ENCODE measurements at places on chromosomes 13 and 19.

GRCh38 chr13:80070024-80070703 is 270.8 kb downstream of the SPRY2 start:
- DNase-seq: no peak

- no peak for DNase-seq
Observed at GRCh38 chr13:50951366-50951765, 41.8 kb downstream of the RNASEH2B start.

DNA sequence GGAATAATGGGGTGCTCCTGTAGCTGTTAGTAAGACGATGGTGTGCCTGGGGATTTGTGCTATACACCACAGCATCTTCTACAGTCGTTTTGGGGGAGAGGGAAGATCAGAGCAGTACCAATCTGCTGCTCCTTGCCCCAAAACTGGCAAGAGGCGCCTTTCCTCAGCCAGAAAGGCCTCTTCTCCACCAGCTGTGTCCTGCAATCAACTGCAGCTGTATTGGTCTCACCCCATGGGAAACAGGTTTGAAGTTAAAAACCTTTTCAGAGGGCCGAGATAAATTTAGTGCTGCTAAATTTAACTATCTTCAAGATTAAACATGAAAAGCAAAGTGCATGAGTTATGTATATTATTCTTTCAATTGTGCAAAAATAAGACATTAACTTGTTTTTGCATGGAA is 1.2 kb upstream of the RNASEH2B start:
- DNase-seq: no peak

GRCh38 chr13:106678646-106679418 is 110.9 kb upstream of the ARGLU1 start:
- DNase-seq: no peak

GRCh38 chr13:80336776-80337287 is 4.1 kb downstream of the SPRY2 start:
- DNase-seq: no peak

DNA sequence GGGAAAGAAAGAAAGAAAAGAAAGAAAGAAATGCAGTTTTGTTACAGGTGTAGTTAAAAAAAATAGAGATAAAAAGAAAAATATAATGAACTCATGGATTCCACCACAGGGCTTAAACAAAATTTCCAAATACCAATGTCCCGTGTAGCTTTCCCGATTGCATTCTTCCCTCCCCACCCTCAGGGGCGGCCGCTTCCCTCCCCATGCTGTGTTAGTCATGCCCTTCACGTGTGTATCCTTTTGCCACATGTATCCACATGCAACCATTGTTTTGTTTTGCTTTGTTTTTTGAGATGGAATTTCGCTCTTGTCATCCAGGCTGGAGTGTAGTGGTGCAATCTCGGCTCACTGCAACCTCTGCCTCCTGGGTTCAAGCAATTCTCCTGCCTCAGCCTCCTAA is 3.6 kb upstream of the KMT5C start:
- DNase-seq: no peak

GRCh38 chr13:90305796-90306195 is 1041.7 kb upstream of the MIR17HG start:
- DNase-seq: no peak

DNA sequence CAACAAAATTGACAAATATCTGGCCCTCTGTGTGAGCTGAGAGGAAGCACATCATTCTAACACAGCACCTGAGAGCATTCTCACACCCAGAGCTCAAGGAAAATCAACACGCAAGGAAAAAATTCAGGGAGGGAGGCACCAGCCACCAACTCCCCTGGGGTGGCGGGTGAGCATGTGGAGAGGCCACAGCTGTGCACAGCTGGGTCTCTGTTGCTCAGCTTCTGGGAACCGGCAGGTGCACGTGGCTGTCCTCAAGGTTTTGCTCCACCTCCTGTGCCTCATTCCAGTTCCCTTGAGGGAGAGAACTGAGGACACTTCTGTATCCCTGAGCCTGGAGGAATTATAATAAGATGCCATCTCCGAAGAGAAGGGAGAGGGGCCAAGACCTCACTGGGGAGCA is 134.0 kb downstream of the USP12 start:
- DNase-seq: no peak

DNA sequence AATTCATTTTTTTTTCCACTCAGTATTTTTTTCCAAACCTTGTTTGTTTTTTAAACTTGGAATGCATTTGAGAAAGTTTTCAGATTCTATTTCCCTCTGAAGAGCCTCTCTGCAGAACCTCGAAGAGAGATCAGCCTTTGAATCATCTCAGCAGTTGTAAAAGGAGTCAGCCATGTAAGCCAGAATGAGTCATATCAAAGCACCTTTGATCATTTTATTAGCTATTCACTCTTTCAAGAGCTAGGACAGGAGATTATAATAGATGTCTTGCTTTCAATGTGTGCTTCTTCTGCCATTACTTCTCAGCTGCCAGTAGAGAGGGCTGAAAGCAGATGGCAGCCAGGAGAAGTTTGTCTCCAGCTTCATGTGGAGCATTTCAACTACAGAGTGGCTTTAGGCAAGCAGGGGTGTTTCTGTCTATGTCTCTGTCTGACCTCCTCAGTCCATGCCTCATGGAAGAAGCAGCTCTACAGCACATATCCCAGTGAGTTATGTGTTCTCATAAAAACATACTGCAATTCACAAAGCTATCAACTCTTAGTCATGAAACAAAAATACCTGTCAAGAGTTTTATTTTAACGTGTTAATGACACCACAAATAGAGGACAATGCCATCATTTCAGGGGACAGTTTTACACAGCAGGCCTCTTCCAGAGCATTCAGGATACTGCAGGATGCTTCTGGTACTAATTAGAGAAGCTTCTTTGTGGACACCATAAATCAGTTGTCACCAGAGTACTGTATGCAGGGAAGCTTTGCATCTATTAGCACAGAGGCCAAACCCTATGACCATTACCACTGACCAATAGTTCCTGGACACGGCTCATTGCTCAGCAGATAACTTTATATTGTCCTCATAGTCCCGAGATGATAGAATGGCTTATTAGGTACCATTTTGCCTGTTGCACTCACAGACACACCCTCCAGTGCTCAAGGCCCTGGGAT is 94.3 kb downstream of the NHLRC3 start:
- DNase-seq: no peak

- no peak for DNase-seq
Observed at GRCh38 chr19:31066385-31066784, 282.9 kb downstream of the TSHZ3 start.

DNA sequence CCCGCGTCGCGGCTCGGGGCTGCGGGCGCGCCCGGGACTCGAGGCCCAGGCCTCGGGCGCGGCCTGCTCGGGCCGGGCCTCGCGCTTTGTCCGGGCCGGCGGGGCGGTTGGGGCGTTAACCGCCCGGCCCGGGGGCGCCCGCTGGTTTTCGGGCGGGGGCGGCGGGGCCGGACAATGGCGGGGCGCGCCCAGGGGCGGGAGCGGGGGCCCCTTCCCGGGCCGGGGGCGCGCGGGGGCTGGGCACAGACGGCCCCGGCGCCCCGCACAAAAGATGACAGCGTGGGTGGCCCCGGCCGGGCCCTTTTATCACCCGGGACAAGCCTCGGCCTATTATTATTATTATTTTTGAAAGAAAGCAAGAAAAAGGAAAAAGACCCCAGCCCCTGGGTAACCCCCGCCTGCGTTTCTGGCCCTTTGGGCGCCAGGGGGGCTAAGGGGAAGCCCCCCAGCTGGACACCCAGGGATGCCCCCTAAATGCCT is 419 bp downstream of the KDM4B start:
- no peak for DNase-seq

GRCh38 chr13:43546251-43546650 is 240.5 kb downstream of the ENOX1 start:
- DNase-seq: no peak

DNA sequence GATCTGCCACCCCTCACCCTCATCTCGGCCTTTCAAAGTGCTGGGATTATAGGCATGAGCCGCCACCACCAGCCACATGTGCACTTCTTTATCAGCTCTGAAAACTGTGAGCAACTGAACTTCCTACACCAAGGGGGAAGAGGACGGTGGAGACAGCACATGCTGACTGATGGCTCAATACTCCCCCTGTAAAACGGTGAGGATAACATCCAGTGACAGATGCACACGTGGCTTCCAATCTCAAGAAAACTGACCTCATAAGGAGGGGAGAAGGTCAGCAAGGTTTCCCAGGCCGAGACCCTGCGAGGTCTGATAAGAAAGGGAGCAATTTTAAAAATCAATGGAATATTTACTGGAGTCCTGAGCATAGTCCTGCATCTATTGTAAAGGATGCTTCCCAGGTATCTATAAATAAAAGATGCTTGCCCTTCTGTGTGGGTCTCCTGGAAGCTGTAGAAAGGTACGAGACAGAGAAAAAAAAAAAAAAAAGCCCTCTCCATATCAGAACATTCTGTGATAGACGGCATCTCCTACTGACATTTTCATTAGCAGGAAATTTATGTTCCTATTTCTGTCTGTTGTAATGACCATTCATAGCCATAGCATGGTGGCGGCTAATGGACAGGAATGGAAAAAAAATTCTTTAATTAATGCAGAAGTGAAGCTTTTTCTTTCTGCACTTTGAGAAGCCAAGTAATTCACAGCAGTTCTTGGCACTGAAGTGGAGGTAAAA is 385.1 kb downstream of the ZNF536 start:
- DNase-seq: no peak

DNA sequence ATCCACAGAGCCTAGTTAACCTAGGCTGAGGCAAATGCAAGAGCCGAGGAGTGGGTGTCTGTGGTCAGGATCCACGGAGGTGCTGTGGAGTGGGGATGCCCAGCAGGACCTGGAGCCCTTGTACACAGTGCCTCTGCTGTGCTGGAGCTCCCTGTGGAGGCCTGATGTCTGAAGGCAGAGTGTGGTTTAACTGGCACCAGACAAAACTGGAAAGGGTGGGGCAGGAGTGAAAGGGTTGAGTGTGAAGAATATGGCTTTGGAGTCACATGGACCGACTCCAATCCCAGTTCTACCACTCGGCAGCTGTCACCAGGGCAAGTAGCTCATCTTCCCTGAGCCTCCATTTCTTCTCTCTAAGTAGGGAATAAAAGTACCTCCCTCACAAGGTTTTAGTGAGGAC is 60.3 kb upstream of the GPR12 start:
- DNase-seq: no peak

DNA sequence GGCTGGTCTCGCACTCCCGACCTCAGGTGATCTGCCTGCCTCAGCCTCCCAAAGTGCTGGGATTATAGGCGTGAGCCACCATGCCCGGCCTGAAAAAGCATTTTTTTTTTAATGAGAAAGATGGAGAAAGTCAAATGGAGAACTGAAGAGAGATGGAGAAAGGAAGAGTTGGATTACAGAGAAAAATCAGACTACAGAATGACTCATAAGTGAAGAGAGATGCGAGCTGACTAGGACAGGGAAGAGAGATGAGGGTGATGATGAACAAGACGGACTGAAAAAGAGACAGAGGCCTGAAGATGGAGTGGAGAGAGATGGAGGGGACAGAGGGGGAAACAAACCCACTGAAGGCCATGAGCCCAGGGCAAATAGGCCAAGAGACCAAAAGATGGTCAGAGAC is 1.5 kb downstream of the DHX34 start:
- no peak for DNase-seq

DNA sequence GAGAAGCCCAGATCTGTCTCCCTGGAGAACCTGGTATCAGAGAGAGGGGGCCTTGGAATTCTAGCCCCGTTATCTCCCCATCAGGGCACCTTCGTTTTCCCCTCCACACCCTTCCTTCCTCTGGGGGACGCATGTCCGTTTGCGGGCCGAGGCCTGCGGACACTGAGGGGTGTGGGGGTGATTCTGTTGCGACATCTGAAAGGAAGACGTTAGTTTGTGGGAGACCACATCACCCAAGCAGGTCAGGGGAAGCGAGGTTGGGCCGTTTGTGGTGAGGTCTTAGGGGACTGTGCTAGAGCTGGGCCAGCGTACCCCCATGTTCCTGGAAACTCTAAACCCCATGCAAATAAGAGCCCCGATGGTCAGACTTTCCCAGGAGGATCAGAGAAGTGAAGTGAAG is 3.7 kb upstream of the HSH2D start:
- DNase-seq: no peak

DNA sequence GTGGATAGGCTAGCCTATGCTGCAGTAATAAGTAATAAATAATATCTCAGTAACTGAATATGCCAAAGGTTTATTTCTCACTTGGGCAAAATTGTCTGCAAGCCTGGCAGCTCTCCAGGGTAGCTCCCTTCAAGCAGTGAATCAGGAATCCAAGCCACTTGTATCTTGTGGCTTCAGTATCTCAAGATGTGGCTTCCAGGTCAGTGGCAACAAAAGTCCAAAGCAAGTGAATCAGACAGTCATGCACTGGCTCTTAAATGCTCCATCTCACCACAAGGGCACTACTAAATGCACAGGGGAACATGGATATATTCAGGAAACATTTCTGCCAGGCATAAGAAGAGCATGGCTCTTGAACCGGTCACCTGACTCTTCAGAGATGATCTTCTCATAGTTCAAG is 126.3 kb downstream of the KCTD12 start:
- DNase-seq: no peak

DNA sequence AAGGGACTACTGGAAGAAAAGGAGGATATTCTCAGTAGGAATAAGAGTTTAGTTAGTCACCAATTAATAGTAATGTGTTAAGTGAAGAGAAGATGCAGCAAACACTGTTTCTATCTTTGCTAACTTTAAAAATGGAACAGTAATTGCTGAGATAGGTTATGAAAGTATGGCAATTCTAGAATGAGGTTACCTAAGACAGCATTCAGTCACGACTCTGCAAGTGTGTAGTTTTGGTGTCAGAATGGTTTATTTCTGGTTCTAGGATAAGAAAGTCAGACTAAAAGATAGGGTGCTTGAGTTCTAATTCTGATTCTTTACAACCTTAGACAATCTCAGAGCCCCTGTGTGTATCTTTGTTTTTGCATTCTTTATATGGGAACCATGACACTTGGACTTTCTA is 138.1 kb downstream of the POU4F1 start:
- DNase-seq: no peak

DNA sequence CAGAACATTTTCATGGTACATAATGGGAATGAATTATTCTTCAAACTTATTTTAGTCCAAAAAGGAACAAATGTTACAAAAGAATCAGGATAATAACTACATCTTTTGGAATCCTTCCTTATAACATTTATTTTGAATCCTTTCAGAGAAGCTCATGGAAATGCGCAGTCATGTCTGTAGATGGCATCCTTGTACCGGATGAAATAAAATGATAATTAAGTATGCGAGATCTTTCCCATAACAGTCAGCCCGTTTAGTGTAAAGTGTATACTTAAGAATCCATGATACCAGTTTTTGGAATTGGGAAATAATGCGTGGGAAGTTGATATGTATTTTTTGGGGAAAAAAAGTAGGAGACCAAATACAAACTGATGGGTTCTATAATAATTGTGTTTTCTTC is 418.8 kb downstream of the GPC5 start:
- DNase-seq: no peak

- no peak for DNase-seq
Observed at GRCh38 chr19:42532891-42533290, 4.6 kb upstream of the CEACAM1 start.

DNA sequence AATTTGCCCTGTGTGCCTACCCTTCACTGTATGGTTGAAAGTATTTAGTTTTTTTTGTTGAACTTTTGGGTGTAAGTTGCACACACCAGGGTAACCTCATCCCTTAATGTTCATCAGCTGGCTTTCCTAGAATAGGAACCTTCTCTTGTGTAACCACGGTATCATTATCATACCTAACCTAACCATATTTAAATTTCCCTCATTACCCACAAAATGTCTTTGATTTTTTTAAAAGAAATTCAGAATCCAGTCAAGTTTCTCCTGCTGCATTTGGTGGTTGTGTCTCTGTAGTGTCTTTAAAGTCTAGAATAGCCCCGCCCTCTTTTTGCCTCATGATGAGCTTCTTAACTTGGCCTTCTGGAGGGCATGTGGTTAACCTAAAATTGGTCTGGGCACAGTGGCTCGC is 80.3 kb downstream of the RYR1 start:
- no peak for DNase-seq

Measured in stimulated activated CD4-positive, alpha-beta T cell treated with anti-CD3 and anti-CD28 coated beads, Interleukin-12 subunit alpha, Interleukin-12 subunit beta, amount 100 ng/mL, for 48 hours (primary cell).